ENCODE measurements at places on chromosomes 3 and 15.

DNA sequence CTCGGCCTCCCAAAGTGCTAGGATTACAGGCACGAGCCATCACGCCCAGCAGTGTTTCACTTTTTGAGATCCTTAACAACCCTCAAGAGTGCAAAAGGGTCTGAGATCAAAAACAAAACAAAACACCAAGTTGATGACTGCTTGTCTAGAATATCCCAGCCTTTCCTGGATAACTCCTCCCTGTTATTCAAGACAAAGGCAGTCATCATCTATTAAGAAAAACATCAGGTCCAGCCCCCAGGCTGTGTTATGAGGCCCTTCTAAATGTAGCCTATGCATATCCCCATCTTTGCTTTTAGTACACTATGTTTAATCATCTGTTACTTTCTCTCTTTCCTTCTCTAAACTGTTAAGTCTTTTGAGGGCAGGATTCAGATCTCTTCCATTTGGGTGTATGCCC is 150.1 kb upstream of the FHIT start:
- no peak for DNase-seq

DNA sequence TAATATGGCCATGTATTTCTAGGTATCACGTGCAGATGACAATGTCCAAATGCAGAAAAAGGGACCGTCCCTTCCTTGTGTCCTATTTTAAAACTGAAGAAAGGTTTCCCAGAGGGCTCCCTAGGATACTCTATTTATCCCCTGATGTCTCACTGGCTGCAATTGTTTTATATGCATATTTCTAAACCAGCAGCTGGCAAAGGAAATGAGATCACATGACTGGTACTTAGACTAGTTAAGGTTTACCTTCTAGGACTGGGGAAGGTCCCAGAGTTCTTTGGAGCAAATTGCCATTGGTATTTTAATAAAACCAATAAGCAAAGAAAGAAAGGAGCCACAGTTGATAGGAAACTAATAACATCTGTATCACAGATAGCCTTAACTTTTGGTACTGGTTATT is 29.5 kb downstream of the GTF2E1 start:
- no peak for DNase-seq

DNA sequence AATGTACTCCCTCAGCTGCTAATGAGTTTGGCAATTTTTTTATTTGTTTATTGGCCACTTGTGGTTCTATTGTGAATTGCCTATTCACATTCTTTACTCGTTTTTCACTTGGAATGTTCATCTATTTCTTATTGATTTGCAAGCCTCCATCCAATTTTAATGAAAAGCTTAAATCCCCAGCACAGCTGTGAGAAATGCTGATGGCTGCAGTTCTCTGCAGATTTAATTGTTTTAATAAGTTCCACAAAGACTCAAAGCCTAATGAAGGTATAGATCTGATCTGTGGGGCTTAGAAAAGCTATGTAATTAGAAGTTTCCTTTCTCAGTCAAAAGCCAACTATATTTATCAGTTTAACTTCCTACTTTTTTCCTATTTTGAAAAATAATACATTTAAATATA is 41.5 kb downstream of the LYZL4 start:
- DNase-seq, result no peak

GRCh38 chr3:183244219-183244618 is 8.8 kb upstream of the B3GNT5 start:
- no peak for DNase-seq

GRCh38 chr15:53976844-53977392 is 1.3 kb upstream of the UNC13C start:
- DNase-seq, result no peak

GRCh38 chr15:29242456-29243242 is 27.0 kb downstream of the NSMCE3 start:
- no peak for DNase-seq

DNA sequence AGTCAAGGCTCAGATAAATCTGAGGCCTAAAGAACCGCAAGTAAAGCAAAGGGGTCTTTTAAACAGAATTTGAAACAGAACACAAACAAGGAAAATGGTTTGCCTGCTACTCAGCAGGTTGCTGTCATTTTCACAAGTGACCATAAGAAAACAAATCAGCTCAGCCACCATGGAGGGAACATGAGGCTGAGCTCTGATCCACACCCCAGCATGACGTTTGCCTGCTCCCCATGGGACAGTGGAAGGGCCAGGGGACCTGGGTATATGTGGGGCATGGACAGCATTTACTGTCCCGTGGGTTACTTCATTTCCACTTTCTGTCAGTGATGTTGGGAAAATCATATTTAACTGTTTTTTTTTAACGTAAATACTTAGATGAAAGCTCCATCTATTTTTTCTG is 371.2 kb downstream of the LRTM1 start:
- DNase-seq, result no peak

GRCh38 chr15:72231833-72232478 is 966 bp upstream of the PKM start:
- peak; percentile 81 for DNase-seq

- DNase-seq, result no peak
Measured at GRCh38 chr3:63497641-63498040, 154.8 kb upstream of the SNTN start.

- no peak for DNase-seq
Measured at GRCh38 chr15:46416544-46416943, 781.7 kb downstream of the SQOR start.

DNA sequence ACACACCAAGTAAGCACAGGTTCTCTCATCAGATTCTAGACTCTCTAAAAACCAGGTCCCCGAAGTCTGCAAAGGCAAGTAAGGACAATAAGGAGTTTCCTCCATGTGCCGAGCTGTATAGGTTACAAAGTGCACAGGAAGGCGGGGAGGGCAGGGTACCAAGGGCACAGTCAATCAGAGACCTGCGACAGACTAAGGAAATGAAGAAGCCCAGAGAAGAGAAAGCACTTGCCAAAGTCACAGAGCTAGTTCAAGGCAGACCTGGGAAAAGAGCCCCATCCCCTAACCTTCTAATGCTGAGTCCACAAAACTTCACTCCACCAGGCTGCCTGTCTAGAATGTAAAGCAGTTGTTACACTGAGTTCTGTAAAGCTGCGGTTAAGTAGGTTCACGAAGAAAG is 1.7 kb downstream of the SEC13 start:
- DNase-seq, result no peak

DNA sequence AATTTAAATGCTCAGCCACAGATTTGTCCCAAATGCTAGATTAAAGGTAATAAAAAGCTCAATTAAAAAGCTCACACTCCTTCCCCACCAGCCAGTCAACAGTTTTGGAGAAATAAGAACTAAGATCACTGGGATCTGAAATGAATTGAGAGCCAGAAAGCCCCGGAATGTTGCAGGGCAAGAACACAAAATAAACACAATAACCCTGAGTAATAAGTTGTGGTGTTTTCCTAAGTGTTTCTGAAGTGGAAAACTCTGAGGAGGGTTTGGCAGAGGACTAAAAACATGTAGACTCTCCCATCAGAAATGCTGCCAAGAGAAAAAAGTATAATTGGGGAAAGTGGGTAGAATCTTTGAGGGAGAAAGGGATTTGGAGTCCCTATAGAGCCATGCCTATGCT is 127.8 kb downstream of the ABI3BP start:
- no peak for DNase-seq

DNA sequence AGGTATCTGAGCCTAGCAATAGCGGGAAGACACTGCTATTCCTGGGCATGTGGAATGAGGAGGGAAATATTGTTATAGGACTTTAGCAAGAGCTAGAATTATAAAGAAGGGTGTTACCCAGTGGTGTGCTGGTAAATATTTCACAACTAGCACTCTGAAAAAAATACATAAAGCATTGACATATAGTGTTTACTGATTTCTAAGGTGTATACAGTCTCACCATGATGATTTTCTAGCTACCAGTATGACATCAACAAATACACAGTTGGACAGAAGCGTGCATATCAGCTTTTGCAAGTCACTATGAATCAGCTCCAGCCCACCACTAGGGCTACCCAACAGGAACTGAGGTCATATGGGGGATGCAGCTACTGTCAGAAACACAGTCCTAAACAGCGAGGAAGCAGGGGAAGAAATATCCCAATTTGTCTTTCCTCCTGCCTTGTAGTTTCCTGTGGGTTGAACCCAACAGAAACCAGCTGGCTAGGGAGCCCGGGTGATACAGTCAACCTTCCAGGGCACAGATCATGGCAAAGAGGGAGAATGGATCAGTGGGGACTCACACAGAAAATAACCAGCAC is 39.6 kb downstream of the HGD start:
- DNase-seq, result no peak

All from CD4-positive, alpha-beta T cell treated with Interleukin-2 at 100 ng/mL for 4 hours (primary cell).